ENCODE measurements at places on chromosomes 16 and 17.

DNA sequence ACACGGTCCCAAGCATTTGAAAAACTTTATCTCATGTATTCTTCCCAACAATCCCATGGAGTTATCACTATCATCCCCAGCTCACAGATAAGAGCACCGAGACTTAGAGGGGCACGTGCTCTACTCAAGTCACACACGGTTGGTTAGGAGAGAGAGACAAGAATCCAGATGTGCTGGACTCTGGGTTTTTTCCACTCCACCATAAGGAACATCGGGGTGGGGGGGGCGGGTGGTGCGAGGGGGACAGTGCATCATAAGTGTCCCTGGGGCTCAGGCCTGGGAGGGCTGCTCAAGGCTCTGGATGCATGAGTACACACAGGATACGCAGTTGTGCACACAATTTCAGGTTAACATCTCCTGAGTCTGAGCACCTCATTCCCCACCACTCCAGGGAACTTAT lies 7.4 kb downstream of the CDC42EP4 start:
- no peak for DNase-seq

DNA sequence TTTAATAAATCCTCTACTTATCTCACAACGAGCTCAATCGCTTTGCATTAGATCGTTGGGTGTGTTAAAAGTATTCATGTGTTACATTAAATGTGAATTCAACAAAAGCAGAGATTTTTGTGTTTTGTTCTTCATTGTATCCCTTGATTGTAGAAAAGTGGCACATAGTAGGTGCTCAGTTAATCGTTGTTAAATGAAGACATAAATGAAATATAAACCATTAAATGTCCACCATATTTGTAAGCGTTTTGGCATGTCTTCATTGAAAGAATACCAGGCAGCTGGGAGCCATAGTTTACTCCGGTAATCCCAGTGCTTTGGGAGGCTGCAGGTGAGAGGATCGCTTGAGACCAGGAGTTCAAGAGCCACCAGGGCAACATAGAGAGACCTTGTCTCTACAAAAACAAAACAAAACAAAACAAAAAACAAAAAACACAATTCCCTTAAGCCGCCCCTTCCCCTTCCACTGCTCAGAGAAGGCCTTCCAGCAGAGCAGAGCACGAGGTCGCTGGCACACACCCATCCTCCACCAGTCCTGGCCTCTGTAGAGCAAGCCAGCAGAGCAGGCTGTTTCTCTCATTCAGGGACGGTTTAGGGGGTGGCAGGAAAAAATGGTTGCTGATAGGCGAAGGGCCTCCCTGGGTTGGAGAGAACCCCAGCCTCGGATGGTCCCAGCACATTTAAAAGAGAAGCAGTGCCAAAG lies 673 bp upstream of the CHD9 start:
- no peak for DNase-seq

DNA sequence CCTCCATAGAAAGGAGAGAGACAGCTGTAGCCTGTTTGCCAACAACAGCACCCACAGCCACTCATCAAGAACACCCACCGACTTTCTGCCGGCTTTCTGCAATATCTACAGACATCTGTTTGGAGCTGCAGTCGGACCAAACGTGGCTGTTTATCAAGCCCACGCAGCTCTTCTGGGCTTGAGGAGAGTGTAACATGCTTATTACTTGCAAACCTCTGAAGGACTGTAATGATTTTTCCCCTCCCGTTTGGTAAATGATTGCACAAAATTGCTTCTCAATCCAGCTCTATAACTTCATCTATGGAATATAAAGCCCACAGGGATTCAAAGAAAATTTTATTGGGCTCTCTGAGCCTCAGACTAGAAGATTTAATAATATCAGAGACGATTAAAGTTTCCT lies 100.5 kb downstream of the VAT1L start:
- no peak for DNase-seq

DNA sequence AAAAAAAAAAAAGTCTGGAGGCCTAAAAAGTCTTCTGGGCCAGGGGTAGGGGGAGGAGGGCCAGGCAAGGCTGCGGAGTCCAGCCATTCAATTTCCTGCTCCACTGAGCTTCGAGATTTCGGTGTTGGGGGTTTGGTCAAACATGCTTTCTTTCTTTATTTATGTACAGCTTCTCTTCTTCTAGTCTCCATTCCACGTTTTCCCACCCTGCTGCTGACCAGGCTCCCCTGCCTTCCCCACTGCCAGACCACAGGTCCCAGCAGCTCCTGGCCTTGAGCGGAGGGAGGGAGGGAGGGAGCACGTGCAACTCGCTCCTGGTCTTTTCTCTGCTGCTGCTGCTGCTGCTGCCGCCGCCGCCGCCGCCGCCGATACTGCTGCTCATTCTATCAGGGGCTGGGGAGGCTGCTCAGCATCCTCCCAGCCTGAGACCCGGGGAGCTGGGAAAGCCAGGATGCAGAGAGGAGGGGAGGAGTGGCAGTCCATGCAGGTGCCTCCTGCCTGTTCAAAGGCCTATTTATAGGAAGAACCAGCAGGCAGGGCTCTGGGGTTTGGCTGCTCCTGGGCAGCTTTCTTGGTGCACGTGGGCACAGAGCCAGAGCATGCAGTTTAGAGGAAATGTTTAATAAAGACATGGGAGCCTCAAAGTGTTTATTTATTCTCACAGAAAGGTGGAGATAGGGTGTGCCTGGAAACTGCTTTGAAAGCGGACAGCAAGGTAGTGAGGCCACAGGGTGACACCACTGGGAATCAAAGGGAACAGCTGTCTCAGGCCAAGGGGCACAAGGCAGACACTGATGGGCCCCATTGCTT lies 23.4 kb upstream of the ZFHX3 start:
- DNase-seq = no peak

GRCh38 chr17:73706858-73707257 lies 62.6 kb upstream of the SDK2 start:
- no peak for DNase-seq

DNA sequence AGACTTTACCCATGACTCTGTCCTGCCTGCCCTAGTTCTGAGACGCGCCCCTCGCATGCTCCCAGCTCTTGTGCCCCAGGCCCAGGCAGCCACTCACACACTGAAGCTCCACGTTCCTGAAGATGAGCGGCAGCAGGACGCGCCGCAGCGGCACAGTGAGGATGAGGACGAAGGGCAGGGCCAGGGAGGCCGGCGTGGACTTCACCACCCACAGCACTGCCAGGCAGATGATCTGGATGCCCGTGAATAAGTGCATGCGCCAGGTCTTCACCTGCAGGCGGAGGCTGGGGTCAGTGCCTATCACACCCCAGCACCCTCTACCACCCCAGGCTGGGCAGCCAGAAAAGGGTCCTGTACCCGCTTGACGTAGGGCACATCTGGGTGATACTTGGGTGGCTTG lies 16.9 kb downstream of the SLC4A1 start:
- DNase-seq = no peak

DNA sequence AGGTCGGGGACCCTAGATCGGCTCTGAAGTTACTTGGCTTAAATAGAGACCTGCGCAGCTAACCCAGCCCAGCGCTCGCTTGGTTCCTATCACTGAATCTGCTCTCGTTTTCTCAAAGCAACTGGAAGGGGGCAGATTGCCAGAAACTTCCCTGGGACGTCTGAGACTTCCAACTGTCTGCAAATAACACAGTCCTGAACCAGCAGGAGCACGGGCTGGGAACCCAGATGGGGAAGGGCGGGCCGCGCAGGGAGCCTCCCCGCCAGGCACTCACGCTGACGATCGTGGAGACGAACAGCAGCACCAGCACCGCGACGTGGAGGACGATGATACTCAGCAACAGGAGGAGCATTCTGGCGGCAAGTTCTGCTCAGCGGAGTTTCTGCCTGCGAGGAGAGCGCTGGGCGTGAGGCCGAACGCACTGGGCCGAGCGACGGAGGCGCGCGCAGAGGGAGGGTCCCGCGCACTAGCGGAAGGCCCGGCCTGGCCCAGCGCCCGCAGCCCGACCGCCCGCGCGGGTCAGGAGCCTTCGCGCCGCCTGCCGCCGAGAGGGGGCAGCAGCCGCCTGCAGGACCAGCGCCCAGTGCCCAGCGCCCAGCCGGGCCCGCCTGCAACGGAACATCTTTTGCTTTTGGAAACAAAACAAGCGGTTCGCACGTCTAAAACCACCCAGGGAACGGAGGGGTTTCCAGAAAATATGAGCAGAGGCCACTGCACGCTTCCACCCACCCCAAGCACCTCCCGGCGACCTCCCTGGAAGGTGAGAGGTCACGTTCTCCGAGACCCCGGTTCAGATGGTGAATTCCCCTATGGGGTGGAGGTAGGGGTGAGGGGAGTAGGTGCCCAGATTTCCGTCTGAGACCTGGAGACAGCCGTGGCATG lies 4.5 kb downstream of the PMP22 start:
- no peak for DNase-seq

DNA sequence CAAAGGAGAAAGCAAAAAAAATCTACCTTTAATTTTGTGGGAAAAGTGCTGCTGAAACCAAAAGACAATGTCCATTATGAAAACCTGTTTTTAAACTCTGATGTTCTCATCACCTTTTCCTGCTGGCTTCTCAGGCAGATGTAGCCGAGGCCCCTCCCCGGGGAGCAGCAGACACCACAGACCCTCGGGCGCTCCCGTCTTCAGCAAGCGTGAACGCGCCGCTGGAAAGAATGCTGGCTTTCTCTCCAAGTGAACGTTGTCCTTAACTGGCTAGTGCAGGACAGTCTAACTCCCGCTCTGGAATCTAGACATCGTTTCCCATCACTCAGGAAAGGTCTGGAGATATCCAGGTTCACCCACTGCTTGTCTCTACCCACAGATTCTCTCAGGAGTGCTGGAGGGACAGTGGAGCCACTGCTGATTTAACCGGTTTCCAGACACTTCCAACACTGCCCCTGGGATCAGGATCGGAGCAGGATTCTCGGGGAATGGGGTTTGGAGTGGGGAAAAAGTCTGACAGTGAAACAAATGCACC lies 211.2 kb downstream of the RBFOX3 start:
- no peak for DNase-seq

DNA sequence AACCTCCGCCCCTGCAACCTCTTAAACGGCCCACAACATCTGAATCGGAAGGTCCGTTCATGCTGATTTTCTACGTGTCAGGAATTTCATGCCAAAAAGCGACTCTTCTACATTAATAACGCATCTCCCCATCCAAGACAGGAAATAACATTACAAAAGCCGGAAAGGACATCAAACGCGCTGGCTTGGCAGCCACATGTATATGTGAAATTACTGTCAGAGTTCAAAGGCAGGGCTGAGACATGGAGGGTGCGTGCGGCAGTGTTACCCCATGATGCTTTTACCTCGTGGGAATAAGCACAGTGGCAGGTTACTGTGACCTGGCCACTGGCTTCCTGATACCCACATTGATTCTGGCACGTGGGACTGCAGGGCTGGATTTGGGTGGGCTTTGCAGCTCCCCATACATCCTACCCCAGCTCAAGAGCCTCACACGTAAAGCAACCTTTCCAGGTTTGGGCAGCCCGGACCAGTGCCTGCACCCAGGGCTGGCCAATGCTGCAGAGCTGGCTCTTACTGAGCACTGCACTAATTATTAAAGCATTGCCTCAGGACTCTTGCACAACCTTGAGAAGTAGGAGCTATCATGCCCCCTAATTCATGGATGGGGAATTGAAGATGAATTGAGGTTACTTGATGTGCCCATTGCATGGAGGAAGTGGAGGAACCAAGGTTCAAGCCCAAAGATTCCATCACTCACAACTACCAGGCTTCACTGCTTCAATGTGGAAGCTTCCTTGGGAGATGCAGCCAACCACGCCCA lies 120.6 kb upstream of the FOXF1 start:
- DNase-seq = no peak

DNA sequence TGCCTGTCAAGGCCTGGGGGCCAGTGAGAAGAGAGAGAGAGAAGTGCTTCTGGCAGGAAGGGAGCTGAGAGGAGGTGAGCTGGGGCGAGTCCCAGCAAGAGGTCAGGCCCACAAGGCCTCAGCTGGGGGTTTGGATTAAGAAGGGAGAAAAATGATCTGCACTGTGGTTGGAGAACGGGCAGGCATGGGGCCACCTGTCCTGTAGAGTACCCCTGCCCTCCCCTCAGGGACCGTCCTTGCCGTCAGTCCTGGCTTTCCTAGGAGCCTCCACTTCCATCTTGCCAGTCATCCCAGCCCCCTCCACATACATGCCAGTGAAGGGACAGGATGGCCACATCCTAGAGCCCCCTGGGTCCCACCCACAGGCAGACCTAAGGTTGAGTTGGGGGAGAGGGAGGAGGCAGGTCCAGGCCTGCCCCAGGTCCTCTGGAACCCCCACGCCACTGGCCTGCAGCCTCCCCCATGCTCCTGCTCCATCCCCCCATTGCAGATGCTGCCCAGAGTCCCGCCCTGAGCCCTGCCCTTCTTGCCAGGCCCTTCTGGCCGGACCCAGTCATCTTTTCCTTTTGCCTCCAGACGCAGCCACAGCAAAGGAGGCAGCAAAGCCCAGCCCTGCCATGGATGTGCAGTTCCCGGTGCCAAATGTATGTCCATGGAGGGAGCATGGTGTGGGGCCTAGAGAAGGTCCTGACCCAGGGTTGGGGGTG lies 18.9 kb downstream of the KATNB1 start:
- no peak for DNase-seq

GRCh38 chr16:85574672-85575475 lies 38.2 kb upstream of the GSE1 start:
- DNase-seq = no peak
